ENCODE measurements at places on chromosomes 2 and 18.

- DNase-seq = no peak
These were observed 170.6 kb downstream of the EVA1A start for GRCh38 chr2:75390169-75390568.

- no peak for DNase-seq
These were observed 109.8 kb upstream of the SEC11C start for GRCh38 chr18:59029663-59030429.

- no peak for DNase-seq
These were observed 36.7 kb downstream of the EN1 start for GRCh38 chr2:118810766-118811165.

DNA sequence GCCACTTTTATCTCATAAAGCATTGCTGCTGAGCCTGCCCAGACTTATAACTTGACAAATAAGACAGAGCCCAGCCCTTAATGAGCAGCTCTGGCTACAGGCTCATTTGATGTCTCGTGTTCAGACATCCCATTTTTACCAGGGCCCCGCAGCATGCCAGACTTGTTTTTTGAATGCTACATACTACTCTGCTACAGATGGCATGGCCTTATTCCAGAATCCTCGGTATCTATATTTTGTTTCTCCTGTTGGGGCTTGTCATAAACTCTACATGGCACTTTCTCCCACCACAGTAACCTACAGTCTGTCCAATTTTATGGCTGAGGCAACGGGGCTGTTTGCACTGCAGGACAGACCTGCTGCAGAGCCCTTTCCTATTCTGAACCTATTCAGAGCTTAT lies 179.0 kb upstream of the DDX18 start:
- no peak for DNase-seq

DNA sequence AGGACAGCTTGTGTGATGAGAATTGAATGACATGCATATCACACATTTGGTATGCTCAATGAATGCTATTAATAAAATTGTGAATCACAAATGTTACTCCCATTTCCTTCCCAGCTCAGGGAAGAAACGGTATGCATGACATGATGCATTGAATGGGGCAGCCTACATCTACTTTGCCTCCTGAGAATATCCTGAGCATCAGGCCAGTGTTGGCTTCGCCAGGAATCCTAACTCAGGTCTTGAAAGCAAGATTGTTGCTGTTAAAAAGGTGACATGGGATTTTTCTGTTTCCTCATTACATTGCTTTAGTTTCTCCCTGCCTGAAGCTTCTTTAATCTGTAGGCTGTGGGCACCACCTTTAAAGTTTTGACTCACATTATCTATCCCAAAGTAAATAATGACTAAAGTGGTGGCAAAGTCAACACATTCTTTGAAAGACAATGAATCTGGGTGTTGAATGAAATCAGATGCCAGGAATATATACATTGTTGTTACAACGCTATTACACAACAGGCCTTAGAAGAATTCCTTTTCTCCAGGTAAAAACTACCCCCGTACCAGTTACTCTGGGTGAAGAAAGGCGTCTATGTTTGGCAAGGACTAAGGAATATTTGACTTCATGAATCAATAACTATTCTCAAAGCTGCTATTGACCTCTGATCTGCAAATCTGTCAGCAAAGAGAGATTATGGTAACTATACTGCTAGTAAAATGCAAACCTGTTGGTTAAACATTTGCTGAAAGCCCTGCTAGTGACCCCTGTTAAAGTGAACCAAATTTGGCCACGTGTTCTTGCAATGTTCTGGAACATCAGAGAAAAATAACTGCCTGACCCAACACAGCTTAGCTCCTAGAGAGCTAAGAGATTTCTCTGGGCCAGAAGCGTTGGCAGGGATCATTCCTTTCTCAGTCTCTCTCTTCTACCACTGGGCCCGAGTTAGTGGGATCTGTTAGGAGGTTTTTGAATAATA lies 30.5 kb upstream of the NEDD4L start:
- no peak for DNase-seq

- no peak for DNase-seq
These were observed 14.3 kb upstream of the CCDC85A start for GRCh38 chr2:56169521-56169920.

DNA sequence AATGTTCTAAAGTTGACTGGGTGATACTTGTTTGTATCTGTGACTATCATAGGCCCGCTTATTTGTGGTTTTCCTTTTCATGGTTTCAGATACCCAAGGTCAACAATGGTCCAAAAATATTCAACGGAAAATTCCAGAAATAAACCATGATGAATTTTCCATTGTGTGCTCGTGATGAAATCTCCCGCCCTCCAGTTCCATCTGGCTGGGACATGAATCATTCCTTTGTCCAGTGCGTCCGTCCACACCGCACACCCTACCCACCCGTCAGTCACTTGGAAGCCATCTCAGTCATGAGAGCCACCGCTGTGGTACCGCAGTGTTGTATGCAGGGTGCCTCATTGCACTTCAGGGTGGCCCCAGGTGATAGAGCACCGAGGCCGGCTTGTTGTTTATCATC lies 268.2 kb upstream of the PXDN start:
- no peak for DNase-seq

- DNase-seq = no peak
These were observed 7.6 kb upstream of the TNS1 start for GRCh38 chr2:218010140-218010983.

DNA sequence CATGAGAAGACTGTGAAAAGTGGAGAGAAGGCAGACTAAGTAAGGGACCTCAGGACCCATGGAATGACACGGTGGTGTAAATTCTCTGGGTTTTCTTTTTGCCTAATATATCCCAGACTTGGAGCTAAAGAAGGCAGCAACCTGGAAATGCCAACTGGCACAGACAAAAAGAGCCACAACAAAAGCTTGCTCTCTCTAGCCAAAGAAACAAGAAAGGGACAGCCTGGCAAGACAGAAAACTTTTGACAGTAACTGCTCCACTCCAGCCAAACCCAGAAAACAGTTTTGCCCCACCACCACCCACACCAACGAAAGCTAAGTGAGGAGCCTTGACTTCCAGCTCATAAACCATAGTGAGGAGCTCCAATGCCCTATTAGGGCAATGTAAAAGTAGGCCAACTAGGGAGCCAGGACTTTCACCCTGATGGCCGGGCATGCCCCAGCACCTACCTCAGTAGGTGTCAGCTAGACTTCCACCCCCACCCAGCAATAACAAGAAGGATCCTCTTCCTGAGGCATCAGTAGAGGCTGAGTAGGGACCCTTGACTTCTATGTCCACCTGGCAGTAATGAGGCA lies 35.5 kb downstream of the PELI1 start:
- no peak for DNase-seq

- no peak for DNase-seq
These were observed 54.3 kb downstream of the HAUS1 start for GRCh38 chr18:46158499-46158898.

GRCh38 chr18:77395953-77396352 lies 146.3 kb downstream of the GALR1 start:
- DNase-seq = no peak

GRCh38 chr2:219629976-219630695 lies 2.7 kb downstream of the SLC4A3 start:
- DNase-seq = no peak

- no peak for DNase-seq
These were observed 1136.9 kb upstream of the TMEFF2 start for GRCh38 chr2:193331676-193332075.

DNA sequence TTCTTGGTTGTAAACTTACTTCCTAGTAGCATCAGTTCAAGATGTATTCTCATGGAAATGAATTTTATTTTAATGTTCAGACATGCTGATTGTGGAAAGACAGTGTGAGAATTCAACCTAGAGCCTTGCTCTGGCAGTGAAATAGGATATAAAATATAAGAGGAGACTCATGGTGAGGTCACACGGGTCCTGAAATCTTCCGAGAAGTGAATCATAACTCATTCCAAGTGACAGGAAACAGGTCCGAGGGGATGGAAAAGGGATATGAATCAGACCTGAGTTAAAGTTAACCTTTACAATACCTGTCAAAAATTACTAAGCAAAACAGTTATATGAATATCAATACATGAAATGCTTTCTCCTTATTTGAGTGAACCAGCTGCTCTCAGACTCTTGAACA lies 185.2 kb upstream of the LRRTM1 start:
- DNase-seq = no peak

- no peak for DNase-seq
These were observed 222.0 kb downstream of the LOXHD1 start for GRCh38 chr18:46435031-46435430.

GRCh38 chr2:192051533-192051932 lies 143.2 kb downstream of the TMEFF2 start:
- DNase-seq = no peak

DNA sequence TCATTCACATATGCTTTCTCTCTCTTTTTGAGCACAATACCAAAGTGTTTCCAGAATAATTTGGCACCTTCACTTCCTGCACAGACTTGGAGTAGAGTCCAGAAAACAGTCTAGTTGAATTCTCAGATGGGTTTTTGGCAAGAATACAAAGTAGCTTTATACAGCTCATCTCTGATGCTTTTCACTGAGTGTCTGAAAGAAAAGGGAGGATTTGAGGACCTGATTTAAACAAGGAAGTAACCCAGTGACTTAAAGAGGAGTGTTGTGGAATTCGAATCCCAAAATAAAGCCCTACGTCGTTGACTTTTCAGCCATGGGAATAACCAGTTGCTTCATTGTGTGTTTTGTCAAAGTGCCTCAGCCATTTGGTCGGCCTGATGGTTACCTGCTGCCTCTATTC lies 31.8 kb downstream of the METAP1D start:
- no peak for DNase-seq

- DNase-seq = no peak
These were observed 78.0 kb downstream of the PTPN4 start for GRCh38 chr2:119837759-119838158.

GRCh38 chr2:64982932-64983331 lies 6.3 kb upstream of the SLC1A4 start:
- no peak for DNase-seq

- DNase-seq = no peak
These were observed 255.3 kb downstream of the VAPA start for GRCh38 chr18:10169064-10169562.

DNA sequence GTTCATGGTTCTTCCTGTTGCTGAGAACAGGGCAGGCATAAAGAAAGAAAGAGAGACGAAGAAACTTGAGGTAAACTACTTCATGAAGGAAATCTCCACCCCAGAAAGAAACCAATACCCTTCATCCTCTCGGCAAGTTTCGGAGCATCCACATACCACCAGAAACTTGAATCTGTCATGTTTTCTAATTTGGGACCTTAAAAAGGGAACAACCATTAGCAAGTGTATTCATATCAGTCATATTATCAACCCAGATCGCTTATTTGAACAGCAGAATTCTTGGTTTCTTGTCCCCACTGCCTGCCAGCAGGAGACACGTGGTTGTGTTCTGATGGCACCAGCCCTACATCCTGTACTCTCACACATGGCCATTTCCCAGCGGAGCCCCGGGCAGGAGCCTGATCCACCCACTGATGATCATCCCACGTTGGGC lies 53.2 kb upstream of the FZD7 start:
- DNase-seq = no peak

GRCh38 chr2:114066186-114066747 lies 176.4 kb downstream of the ACTR3 start:
- DNase-seq = no peak

- DNase-seq = no peak
These were observed at the start of gene CGREF1 for GRCh38 chr2:27118525-27119329. Gene CGREF1, minus strand, starts transcription at chr2:27119128. Its CDS starts 14,762 bp downstream, at chr2:27104366.

- no peak for DNase-seq
These were observed 45.5 kb upstream of the CAVIN2 start for GRCh38 chr2:191892391-191892790.

GRCh38 chr2:233124421-233125080 lies 64.4 kb downstream of the INPP5D start:
- DNase-seq = no peak

DNA sequence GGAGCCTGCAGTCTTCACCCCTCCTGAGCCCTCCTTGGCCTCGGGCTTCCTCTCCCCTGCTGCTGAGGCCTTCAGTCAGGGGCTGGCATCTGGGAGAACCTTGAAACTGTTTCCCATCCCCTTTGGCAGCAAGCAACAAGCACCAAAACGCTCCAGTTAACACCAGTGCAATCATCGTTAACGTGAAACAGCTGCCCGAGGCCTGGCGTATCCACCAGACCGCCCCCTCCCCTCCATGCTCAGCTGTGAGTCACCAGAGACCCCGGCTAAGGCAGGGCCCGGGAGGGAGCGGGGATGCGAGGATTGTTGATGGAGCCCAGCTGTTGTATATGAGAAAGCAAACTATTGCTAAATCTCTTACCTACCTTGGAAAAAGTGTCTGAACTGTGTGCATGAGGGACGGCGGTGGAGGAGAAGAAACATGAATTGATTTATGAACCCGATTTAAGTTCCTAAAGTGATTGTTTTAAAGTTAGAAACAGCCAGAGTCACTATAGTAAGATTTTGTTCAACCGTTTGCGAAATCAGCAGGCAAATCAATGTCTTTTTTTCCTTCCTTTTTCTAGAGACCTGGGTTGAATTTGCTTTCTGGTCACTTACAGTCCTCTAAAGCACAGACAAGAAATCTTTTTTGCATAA lies 5.2 kb downstream of the ZFP36L2 start:
- peak; percentile 46 for DNase-seq

DNA sequence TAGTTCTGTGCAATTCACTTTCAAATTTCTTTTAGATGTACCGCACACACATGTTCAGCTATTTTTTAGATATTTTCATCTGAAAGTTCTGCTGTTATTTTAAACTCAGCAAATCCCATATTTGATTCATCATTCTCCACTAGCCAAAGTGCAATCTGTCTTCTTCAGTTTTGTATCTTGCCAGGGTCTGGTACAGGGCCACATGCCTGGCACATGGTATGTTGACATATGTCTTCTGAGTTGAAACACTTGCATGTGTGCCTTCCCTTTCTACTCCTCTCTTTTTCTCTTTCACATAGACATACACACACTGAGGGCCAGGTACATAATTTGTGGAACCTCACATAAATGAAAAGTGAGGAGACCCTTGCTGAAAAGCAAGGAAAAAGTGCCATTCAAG lies 25.7 kb upstream of the SESTD1 start:
- DNase-seq = no peak

GRCh38 chr2:214648520-214648919 lies 161.0 kb downstream of the BARD1 start:
- DNase-seq = no peak

DNA sequence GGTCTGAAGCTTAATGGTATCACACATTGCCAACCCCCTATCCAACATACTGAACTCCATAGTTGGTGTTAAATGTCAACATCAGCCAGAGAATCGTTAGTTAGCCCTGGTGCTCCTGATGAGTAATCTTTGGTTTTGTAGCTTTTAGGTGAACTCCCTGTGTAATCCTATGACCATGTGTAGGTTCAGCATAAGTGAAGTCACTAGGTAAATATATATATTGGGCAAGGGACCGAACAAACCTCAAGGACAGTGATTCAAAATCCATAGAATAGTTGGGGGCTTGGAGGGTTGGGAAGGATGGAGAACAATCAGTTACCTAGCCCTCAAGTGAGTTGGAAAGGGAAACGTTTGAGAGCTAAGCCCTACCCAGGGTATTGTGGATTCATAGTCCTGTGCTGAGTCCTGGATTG lies 16.0 kb upstream of the AP1S3 start:
- no peak for DNase-seq

DNA sequence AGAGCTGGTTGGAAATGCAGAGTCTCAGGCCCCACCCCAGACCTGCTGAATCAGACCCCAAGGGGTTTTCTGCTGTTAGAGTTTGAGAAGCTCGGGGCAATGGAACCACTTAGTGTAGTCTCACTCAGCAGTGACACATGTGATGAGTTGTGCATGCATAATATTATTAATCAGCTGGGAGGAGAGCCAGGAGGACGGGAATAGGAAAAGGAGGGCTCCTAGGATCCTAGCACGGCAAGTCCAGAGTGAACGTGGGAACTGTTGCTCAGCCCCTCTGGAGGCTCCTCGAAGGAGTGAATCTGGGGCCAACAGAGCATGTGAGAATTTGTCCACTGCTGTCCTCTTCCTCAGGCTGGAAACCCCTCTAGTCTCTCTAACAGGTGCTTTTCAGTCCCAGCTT lies 87.1 kb downstream of the HS1BP3 start:
- DNase-seq = no peak

Measured in CD4-positive, alpha-beta T cell treated with Interleukin-15 for 4 hours (primary cell).